ENCODE measurements at places on chromosomes 4 and X.

GRCh38 chrX:82081027-82081426, 879.1 kb downstream of the SH3BGRL start:
- DNase-seq = no peak

DNA sequence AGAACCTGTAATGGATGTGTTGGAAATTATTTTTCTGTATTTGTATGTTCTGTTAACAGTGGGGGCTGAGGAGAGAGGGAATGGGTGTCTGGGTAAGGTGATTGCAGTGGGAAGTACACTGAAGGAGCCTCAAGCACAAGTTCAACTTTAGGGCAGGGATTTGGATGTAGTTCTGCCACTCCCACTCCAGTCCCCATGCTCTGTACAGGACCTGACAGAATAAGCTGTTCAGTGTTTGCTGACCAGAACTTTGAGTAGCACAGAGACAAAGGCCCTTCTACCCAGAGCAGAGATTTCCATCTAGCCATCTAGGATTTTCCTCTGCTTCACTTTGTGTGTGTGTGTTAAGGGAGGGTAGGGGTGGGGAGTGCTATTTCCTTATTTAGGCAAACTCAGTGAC, 49.2 kb downstream of the VSIG4 start:
- no peak for DNase-seq

- DNase-seq = no peak
Measured at GRCh38 chr4:101000496-101000895, 346.8 kb downstream of the PPP3CA start.

DNA sequence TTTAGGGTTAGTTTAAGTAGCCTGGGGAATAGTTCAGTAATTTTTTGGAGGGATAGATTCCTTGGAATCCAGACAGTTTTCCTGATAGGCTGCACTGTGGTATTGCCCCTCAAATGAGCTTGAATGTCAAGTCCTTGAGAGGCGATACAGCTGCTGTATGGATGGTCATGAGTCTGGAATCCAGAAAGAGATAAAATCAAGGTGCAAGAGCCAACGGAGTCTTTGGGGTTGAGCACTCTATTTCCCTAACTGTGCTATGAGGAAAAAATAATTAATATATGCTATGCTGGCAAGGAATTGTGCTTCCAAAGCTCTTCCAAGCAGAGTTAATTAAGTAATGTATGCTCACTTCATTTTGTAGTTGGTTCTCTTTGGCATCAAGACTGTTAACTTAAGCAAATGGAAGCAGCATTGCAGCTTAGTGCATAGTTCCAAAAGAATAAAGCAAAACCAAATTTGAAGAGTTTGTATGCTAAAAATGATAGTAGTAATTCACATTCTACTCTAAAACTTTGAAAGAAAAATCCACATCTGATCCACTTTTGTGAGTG, 48.8 kb downstream of the LIMCH1 start:
- DNase-seq = no peak

DNA sequence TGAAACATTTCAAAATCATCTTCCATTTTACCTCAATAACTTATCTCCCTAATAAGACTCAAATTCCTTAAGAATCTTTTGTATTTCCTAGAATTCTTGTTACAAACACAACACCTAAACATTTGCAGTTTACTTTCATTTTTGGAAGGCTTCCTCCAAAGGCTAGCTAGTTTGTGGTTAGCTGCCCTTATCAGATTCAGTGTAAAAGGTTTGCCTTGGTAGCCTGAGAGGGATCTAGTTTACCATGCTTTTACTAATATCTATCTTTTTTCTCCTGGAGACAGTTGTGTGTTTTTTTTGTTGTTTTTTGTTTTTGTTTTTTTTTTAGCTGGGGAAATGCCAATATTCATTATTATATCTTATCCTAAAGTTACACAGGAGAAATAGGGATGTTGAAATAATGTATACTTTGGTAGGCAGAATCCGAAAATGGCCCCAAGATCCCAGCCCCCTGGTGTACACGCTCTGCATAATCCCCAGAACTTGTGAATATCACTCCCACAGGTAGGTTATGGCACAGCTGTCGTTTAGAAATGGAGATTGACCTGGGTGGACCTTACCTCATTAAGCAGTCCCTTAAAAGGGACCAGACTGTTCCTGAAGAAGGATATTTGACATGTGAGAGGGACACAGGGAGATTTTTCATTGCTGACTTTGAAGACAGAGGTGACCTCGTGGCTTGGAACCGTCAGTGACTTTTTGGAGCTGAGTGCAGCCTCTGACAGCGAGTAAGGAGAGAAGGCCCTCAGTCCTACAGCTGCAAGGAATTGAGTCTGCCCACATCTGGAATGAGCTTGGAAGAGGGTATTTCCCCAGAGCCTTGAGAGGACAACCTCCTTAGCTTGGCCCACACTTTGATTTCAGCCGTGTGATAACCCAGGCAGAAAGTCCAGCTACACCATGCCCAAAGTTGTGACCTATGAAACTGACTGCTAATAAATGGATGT, 33.4 kb downstream of the SEPTIN11 start:
- no peak for DNase-seq

GRCh38 chrX:70479247-70479921, 34.7 kb downstream of the DLG3 start:
- DNase-seq = no peak

- DNase-seq = no peak
Measured at GRCh38 chr4:120927801-120928409, 5.4 kb upstream of the PRDM5 start.

GRCh38 chr4:112279025-112279881, 6.5 kb downstream of the TIFA start:
- DNase-seq = no peak

GRCh38 chr4:31328932-31329331, 608.8 kb downstream of the PCDH7 start:
- no peak for DNase-seq

- DNase-seq = no peak
Measured at GRCh38 chrX:87710580-87710979, 193.0 kb downstream of the KLHL4 start.

All from germinal center (tissue), 1 donor.